ENCODE measurements at places on chromosomes 12 and 14.

GRCh38 chr14:93112891-93113677 is 2.6 kb downstream of the ITPK1 start:
- no peak overlapping the region for H3K27ac ChIP-seq
- peak; percentile 73 for DNase-seq
- H3K27me3 ChIP-seq: no peaks in the 10 kb centered on the region

GRCh38 chr12:39402922-39403321 is 40.0 kb downstream of the KIF21A start:
- no peak overlapping the region for H3K27ac ChIP-seq
- H3K27me3 ChIP-seq: no peaks in the 10 kb centered on the region
- H3K4me3 ChIP-seq: no peak overlapping the region
- no peak for DNase-seq
- no peaks in the 10 kb centered on the region for H3K36me3 ChIP-seq

- H3K27me3 ChIP-seq: no peaks in the 10 kb centered on the region
- H3K4me3 ChIP-seq: no peak overlapping the region
- no peak for DNase-seq
- H3K4me1 ChIP-seq: peaks cover 3% of the 10 kb centered on the region
Measured at GRCh38 chr12:12350868-12351463, 924 bp upstream of the MANSC1 start.

- no peak for DNase-seq
- no peaks in the 10 kb centered on the region for H3K27me3 ChIP-seq
- H3K4me3 ChIP-seq: no peak overlapping the region
- no peak overlapping the region for H3K27ac ChIP-seq
- H3K36me3 ChIP-seq: no peaks in the 10 kb centered on the region
Measured at GRCh38 chr12:52687497-52688385, 7.5 kb upstream of the KRT1 start.

GRCh38 chr12:42696406-42697149 is 107.0 kb upstream of the PRICKLE1 start:
- DNase-seq: no peak
- H3K36me3 ChIP-seq: no peaks in the 10 kb centered on the region
- no peaks in the 10 kb centered on the region for H3K27me3 ChIP-seq
- no peak overlapping the region for H3K27ac ChIP-seq

GRCh38 chr12:40837891-40838429 is 145.7 kb downstream of the CNTN1 start:
- H3K27me3 ChIP-seq: peaks cover 1% of the 10 kb centered on the region
- no peaks in the 10 kb centered on the region for H3K36me3 ChIP-seq
- no peak for DNase-seq
- H3K4me1 ChIP-seq: no peaks in the 10 kb centered on the region

GRCh38 chr12:91851741-91852477 is 293.7 kb downstream of the BTG1 start:
- no peak overlapping the region for H3K27ac ChIP-seq
- H3K36me3 ChIP-seq: no peaks in the 10 kb centered on the region

DNA sequence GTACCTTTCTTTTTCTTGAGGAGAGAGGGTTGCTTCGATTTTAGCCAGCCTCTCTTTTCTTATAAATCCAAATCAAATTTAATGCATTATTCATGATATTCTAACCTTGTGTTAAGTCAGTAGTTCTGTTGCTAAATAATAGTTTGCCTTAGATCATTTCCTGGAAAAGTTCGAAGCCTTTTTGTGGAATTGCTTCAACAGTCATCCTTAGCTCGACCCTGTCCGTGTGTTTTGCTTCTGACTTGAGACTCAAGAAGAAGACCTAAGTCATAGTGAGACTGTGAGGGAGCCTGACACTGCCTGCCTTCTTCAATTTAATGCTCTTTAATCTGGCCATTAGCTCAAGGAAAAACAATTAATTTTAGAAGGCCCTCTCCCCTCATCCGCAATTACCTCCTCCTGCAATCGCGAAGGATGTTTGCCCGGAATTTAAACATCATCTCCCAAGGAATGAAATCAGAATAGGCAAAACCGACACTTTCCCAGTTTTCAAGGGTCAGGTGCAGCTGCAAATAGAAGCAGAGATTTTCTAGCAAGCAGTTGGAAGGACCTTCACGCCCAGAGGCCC is 453 bp upstream of the SLC4A8 start:
- no peak overlapping the region for H3K4me3 ChIP-seq
- H3K36me3 ChIP-seq: no peaks in the 10 kb centered on the region
- no peaks in the 10 kb centered on the region for H3K27me3 ChIP-seq
- H3K4me1 ChIP-seq: peaks cover 30% of the 10 kb centered on the region
- H3K27ac ChIP-seq: peak overlapping the region; percentile 18

GRCh38 chr12:63075376-63076060 is 75.5 kb downstream of the AVPR1A start:
- DNase-seq: no peak
- H3K27me3 ChIP-seq: no peaks in the 10 kb centered on the region
- H3K27ac ChIP-seq: no peak overlapping the region
- H3K36me3 ChIP-seq: no peaks in the 10 kb centered on the region
- H3K4me3 ChIP-seq: no peak overlapping the region
- H3K4me1 ChIP-seq: peaks cover 8% of the 10 kb centered on the region

GRCh38 chr12:127749416-127749815 is 517.6 kb upstream of the TMEM132C start:
- H3K4me1 ChIP-seq: no peaks in the 10 kb centered on the region
- H3K27ac ChIP-seq: no peak overlapping the region
- H3K36me3 ChIP-seq: no peaks in the 10 kb centered on the region
- H3K27me3 ChIP-seq: no peaks in the 10 kb centered on the region
- DNase-seq: no peak

DNA sequence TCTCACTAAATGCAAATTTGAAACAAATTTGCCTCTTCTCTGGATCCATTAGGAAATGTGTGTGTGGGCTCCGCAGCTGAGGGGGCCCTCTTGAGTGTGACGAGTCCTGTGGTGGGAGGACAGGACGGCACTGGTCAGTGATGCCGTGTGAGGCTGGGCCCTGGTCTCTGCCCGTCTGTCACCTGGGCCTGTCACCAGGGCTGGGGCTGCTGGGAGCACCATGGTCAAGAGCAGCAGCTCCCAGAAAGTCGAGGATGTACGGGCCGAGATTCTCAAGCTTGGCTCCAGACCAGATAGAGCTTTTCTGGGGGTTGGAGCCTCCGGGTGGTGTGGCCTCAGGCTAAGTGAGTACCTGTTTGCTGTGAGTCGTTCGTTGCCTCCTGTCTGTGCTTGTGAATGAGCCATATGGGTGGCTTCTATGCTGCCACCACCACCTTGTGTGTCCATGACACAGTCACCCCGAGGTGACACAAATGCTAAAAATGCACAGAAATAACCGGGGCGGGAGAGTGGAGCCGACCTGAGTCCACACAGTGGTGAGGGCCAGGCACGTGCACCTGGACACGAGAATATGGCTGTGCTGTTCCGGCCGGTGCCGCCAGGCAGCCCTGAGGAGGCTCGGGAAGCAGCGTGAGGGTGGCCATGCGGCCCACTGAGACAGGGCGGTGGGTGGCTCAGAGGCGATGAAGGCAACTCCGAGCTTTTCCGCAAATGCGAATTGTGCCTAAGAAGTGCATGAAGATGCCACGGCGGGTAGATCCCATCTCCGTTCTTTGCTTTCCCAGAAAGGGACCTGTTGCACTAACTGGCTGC is 8.7 kb downstream of the PGAM5 start:
- no peaks in the 10 kb centered on the region for H3K27me3 ChIP-seq
- DNase-seq: no peak
- no peak overlapping the region for H3K4me3 ChIP-seq
- H3K27ac ChIP-seq: no peak overlapping the region

- H3K4me3 ChIP-seq: no peak overlapping the region
- H3K27ac ChIP-seq: peak overlapping the region; percentile 6
- DNase-seq: no peak
- no peaks in the 10 kb centered on the region for H3K36me3 ChIP-seq
- peaks cover 39% of the 10 kb centered on the region for H3K4me1 ChIP-seq
Measured at GRCh38 chr14:31894351-31894750, 182.8 kb upstream of the ARHGAP5 start.

DNA sequence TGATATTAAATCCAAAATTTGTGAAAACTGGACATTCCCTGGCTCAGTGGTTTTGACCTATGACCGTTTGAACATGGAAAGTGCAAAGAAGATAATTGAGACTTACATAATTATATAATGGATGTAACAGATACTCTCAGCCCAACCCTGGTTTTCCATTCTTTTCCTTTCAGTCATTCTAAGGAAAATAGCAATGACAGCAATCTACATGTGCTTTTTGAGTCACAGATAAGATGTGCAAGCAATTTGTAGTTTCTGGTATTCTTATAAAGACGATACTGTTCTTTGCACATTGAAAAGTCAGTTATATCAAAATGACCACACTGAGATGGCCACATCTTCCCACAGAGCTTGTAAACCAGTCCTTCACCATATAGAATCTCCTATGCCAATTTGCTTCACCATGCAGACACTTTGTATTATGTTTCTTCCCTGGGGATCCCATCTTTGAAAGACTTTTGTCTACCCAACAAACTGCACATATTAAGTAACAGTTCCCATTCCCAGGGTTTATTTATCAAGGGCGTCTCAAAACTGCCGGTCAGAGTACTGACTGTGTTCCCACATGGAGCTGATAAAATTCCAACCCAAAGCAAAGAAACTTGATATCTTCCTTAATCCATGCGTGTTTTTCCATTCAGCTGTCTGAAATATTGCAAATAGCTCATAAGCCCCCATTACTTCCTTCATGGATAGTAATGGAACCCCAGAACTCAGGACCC is 34.8 kb downstream of the PLXNC1 start:
- no peaks in the 10 kb centered on the region for H3K36me3 ChIP-seq
- H3K27me3 ChIP-seq: no peaks in the 10 kb centered on the region
- H3K27ac ChIP-seq: no peak overlapping the region
- DNase-seq: no peak
- peaks cover 24% of the 10 kb centered on the region for H3K4me1 ChIP-seq

DNA sequence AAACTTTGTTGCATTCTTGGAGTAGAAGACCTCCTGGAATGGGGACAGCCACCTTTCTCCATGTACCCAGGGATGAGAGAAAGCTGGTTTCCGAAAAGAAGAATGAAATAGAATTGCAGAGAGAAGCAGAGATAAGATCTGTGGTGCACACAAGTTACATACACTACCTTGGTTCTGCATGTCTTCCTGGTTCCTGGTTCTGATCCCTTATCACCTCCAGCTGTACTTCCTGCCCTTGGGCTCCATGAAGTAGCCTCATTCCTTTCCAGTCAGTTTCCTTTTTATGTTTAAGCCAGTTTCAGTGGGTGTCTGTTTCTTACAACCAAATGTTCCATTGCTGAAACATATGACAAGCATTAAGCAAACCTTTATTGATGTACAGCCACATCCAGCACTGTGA is 69.3 kb downstream of the FBXW8 start:
- DNase-seq: no peak
- no peak overlapping the region for H3K27ac ChIP-seq
- H3K4me1 ChIP-seq: peaks cover 5% of the 10 kb centered on the region
- no peaks in the 10 kb centered on the region for H3K36me3 ChIP-seq

GRCh38 chr12:104699489-104700190 is 242.9 kb downstream of the CHST11 start:
- DNase-seq: no peak
- H3K4me1 ChIP-seq: peaks cover 18% of the 10 kb centered on the region
- no peak overlapping the region for H3K27ac ChIP-seq
- no peaks in the 10 kb centered on the region for H3K36me3 ChIP-seq
- H3K27me3 ChIP-seq: no peaks in the 10 kb centered on the region

- no peak for DNase-seq
- no peak overlapping the region for H3K4me3 ChIP-seq
- no peaks in the 10 kb centered on the region for H3K36me3 ChIP-seq
- peak overlapping the region; percentile 8 for H3K27ac ChIP-seq
- peaks cover 2% of the 10 kb centered on the region for H3K4me1 ChIP-seq
- H3K27me3 ChIP-seq: no peaks in the 10 kb centered on the region
Measured at GRCh38 chr12:50224026-50224692, 57.0 kb upstream of the CERS5 start.

DNA sequence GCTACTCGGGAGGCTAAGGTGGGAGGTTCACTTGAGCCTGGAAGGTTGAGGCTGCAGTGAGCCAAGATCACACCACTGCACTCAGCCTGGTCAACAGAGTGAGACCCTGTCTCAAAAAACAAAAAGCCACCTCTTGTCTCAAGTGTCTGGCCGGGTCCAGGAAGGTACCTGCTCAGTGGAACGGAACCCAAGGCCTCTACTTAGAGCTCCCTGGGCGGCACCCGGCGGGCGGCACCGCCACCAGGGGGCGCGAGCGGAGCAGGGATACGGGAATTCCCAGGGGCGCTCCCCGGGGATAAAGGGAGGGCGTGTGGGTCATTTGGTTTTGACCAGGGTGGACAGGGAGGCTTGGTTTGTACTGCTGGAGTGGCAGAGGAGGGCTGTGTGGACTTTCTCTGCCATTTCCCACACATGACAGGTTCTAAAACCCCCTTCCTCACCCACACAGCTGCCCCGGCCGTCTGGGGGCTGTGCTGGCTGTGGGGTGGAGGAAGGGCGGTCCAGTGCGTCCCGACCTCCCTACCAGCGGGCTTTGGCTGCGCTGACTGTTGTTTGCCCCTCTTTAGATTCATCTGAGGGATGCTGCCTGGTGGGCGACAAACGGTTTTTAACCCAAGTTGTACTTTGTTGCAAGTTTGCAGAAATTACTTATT is 91.4 kb downstream of the SETD3 start:
- DNase-seq: peak; percentile 51
- no peaks in the 10 kb centered on the region for H3K27me3 ChIP-seq

- no peak overlapping the region for H3K27ac ChIP-seq
- H3K4me1 ChIP-seq: no peaks in the 10 kb centered on the region
- no peaks in the 10 kb centered on the region for H3K36me3 ChIP-seq
- DNase-seq: no peak
- no peaks in the 10 kb centered on the region for H3K27me3 ChIP-seq
Measured at GRCh38 chr12:30152705-30153104, 369.0 kb upstream of the TMTC1 start.

DNA sequence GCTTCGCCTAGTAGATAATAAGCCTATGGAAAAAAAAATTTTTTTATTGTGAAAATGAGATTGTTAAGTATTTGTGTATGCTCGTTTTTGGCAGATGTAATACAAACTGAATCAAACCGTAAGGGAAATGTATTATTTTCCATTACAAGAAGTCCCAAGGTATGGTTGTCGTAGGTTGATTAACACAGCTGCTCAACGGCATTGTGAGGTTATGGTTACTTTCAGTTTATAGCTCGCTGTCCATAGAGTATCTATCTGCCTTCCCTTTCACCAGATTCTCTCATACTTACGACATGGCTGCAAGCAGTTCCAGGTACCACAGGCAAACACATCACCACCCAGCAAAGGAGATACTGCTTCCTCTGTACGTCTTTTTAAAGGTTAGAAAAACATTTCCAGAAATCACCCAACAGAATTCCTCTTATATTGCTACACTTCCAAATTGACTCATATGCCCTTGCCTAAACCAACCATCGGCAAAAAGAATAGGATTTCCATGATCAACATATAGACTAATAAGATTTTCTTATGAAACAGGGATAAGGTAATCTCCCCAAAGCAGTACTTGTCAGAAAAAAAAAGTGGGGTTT is 338.6 kb downstream of the SYT1 start:
- H3K36me3 ChIP-seq: peaks cover 2% of the 10 kb centered on the region
- DNase-seq: no peak
- H3K4me1 ChIP-seq: peaks cover 11% of the 10 kb centered on the region
- H3K27ac ChIP-seq: peak overlapping the region; percentile 3
- no peaks in the 10 kb centered on the region for H3K27me3 ChIP-seq
- H3K4me3 ChIP-seq: no peak overlapping the region
